ENCODE measurements at places on chromosomes 12 and 14.

DNA sequence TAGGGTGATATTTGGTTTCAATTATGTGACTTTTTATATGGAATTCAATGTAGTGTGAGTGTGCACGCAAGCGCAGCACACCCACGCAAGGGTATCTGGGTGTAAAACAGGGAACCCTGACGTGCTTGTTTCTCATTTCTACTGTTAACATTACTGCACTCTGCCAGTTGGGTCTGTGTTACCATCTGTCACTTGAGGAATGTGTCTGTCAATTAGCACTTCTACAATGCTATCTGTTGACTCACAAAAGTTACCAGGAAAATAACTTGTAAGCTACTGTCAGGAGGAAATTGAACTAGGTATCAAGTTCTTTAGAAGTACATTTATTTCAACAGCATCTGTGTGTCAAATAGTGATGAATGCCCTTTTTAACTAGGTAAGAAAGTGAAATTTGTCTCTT, 695.5 kb upstream of the LRFN5 start:
- no peak overlapping the region for H3K4me3 ChIP-seq
- ATAC-seq = no peak

DNA sequence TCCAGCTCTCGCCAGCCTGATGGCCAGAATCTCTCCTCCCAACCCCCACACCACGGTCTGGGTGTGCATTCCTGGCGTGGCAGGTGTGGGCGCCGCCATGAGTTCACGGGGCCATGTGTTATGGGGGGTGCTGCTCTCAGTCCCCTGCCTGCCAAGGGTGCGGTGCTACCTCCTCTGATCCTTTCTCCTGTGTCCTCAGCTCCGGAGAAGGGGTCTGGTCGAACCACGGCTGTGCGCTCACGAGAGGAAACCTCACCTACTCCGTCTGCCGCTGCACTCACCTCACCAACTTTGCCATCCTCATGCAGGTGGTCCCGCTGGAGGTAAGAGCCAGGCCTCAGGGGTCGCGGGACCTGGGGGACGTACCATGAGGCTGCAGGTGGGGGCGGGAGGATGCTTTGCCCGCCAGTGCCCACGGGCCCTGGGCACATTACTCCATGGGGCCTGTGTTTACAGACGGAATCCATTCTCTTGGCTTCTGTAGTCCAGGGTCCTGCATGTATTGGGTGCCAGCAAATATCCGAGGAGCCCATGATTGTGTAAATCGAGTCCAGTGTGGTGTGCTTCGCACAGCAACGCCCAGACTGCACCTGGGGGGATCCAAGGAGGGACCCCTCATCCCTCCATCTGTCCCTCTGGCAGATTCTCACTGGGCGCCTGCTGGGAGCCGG, 130.8 kb downstream of the ADGRD1 start:
- H3K27me3 ChIP-seq = peaks cover 8% of the 10 kb centered on the region
- H3K4me3 ChIP-seq = no peak overlapping the region
- no peak overlapping the region for H3K27ac ChIP-seq
- H3K4me1 ChIP-seq = no peaks in the 10 kb centered on the region
- no peak for ATAC-seq
- H3K36me3 ChIP-seq = no peaks in the 10 kb centered on the region

DNA sequence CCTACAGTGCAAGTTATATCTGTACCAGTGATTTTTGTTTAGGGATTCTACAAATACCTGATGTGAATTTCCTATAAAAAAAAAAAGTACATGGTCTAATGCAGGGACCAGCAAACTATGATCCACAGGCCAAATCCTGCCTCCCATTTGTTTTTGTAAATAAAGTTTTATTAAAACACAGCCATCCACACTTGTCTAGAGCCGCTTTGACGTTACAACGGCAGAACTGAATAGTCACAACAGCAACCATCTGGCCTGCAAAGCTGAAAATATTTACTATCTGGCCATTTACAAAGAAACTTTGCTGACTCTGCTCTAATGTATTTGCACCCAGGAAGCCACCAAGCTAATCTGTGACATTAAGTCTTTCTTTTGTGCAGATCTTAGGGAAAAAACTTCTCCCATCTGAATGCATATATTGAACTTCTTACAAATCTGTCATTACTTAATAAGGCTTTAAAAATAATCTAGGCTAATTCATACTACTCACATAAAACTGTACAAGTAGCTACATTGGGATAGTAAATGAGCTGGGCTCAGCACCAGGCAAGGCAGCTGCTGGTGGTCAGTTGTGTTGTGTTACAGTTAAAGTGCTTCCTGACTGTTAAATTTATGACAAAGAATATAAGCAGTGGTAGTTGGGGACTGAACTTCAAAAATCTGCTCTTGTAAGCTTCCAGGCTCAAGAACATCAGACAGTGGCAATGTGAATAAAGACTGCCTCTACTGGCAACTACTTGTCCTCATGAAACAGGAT, 303.3 kb downstream of the MED13L start:
- H3K27me3 ChIP-seq = no peaks in the 10 kb centered on the region
- H3K36me3 ChIP-seq = peaks cover 89% of the 10 kb centered on the region
- ATAC-seq = no peak
- no peaks in the 10 kb centered on the region for H3K4me1 ChIP-seq

DNA sequence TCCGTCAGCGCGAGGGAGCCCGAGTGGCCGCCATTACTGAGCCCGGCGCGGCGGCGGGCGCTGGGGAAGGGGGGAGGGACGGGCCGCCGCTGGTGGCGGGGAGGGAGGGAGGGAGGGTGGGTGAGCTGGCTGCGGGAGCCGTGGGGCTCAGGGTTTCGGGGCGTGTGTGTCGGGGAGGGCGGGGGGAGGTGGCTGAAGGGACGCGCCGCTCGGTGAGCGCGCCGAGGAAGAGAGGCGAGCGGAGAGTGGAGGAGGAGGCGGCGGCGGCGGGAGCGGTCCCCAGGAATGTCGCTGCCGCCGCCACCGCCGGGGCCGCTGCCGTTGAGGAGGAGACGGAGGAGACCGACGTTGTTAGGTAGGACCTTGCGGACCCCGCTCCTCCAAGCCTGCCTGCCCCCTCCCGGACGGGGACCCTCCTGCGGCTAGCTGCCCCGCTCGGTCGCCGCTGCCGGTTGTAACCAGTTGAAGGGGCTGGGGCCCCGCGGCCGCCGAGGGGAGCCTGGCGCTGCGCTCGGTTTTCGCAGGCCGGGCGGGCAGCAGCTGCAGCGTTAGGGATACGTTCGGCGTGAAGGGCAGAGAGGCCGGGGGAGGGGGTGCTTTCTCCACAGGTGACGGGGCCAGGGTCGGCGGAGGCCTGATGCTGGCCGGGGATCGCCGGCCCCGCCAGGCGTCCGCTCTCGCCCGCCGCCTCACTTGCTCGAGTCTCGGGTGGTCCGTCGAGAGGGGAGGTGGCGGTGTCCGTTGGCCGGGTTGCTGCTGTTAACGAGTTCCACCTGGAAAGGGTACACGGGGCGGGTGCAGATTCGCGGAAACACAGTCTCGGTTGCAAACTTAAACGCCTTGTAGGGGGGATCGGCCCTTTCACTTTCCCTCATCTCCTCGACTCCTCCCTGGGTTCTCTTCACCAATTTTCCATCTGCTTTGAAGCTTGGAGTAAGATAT, at the start of gene ARHGAP5:
Gene ARHGAP5, plus strand, starts transcription at position 224 of the 942 bp plus-strand sequence. CDS start 13,366 bp downstream, outside the sequence.
- peaks cover 21% of the 10 kb centered on the region for H3K36me3 ChIP-seq
- H3K27me3 ChIP-seq = no peaks in the 10 kb centered on the region
- H3K4me1 ChIP-seq = peaks cover 32% of the 10 kb centered on the region
- ATAC-seq = peak; percentile 33
- peak within 1 kb of the TSS; percentile 92 for H3K4me3 ChIP-seq
- H3K27ac ChIP-seq = peak within 1 kb of the TSS; percentile 93

DNA sequence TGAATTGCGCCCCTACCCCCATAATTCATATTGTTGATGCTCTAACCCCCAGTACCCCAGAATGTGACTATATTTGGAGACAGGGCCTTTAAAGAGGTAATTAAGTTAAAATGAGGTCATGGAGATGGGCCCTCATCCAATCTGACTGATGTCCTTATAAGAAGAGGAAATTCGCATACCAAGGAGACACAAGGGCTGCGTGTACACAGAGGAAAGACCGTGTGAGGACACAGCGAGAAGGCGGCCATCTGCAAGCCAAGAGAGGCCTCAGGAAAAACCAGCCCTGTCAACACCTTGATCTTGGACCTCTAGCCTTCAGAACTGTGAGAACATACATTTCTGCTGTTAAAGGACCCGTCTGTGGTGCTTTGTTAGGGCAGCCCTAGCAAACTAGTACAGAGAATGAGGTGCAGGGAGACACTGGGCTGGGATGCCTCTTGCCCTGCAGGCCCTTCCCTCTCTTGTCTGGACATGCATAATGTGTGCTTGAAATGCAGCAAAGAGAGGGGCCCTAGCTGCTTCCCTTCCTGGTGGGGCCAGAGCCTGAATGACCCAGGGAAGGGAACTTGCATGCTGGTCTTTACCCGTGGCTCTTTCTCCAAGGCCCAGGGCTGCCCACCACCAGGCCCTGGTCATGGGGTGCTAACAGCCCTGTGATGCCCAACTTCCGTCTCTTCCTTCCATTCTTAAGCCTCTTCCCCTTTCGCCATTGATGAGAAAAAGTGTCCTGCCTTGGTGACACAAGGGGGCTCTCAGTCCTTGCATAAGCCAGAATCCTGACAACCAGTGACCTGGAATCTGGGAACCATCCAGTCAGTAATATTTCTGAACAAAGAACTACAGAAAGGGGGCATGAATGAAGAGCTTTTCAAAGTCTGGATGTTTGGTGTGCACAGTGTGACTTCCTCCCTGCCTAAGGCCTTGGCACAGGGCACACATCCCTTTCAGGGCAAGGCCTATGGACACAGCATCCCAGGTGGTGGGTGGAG, 50.0 kb upstream of the GPATCH2L start:
- no peaks in the 10 kb centered on the region for H3K36me3 ChIP-seq
- H3K27me3 ChIP-seq = peaks cover 18% of the 10 kb centered on the region
- no peak overlapping the region for H3K4me3 ChIP-seq
- H3K27ac ChIP-seq = no peak overlapping the region
- no peak for ATAC-seq

DNA sequence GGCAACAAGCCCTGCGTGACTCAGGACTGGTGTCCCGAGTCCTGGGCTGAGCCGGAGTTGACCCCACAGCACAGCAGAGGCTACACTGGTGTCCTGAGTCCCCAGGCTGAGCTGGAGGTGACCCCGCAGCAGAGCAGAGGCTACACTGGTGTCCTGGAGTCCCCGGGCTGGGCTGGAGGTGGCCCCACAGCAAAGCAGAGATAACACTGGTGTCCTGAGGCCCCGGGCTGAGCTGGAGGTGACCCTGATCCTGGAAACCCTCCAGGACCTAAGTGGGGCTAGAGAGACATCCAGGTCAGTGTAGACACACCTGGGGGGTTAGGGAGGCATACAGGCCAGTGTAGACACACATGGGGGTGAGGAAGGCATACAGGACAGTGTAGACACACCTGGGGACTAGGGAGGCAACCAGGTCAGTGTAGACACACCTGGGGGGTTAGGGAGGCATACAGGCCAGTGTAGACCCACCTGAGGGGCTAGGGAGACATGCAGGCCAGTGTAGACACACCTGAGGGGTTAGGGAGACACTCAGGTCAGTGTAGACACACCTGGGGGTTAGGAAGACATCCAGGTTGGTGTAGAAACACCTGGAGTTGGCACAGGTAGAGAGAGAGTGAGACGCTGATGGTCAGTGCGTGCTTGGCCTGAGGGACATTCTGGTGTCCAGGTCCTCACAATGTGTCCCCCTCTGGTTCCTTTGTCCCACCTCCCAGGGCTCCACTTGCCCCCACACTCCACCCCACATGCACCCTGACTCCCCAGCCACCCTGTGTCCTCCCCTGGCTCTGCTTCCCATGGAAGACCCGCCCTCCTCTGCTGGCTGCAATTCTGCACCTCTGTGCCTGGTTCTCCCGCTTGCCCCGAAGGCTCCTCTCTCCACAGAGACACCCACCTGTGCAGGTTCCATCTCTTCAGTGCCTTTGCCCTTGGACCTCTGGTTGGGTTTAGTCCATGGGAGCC, 321.6 kb upstream of the SFSWAP start:
- ATAC-seq = no peak
- no peak overlapping the region for H3K27ac ChIP-seq
- peaks cover 5% of the 10 kb centered on the region for H3K4me1 ChIP-seq
- H3K36me3 ChIP-seq = no peaks in the 10 kb centered on the region

DNA sequence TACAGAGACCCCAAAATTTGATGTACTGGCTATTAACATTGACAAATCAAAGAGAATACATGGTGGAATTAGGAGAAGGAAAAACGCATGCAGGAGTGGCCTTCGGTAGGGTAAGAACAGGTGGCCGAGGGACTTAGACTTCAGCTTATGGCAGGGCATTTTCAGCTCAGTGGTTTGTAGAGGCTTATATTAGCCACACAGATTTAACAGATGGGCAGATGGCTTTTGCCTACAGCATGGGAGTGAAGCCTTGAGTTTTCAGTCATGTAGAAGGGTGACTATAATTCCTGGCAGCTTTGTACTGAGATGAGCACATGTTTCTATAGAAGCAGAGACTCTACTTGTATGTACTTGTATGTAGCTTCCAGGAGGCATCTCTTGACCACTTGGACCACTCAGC, 40.9 kb upstream of the PLEKHA5 start:
- no peaks in the 10 kb centered on the region for H3K4me1 ChIP-seq
- no peaks in the 10 kb centered on the region for H3K36me3 ChIP-seq
- no peak overlapping the region for H3K4me3 ChIP-seq
- no peaks in the 10 kb centered on the region for H3K27me3 ChIP-seq
- no peak for ATAC-seq
- H3K27ac ChIP-seq = no peak overlapping the region

DNA sequence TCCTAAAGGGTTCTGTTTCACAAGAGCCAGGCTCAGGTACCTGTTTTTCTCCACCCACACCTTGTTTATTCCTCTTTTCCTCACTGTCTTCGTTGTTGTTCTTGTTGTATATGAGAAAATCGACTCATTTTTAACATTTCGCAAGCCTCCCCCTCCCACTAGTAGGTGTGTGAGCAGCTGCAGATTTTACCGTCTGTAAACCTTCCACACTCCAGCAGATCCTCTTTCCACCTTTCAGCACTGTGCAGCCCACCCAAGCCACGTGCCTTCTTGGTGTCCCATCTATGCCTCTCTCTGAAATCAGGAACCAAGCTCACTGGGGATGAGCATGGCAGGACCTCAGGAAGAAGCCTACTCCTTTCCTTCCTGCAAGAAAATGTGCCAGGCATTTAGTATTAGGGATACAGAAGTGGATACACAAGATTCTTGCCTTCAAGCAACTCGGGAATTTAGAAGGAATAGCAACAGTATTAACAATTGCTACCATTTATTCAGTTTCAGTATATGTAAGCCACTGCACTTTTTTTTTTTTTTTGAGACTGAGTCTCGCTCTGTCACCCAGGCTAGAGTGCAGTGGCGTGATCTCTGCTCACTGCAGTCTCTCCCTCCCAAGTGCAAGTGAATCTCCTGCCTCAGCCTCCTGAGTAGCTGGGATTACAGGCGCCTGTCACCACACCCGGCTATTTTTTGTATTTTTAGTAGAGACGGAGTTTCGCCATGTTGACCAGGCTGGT, 113.6 kb downstream of the CHST11 start:
- peak overlapping the region; percentile 55 for H3K4me3 ChIP-seq
- H3K4me1 ChIP-seq = peaks cover 43% of the 10 kb centered on the region
- peak; percentile 6 for ATAC-seq
- peak overlapping the region; percentile 37 for H3K27ac ChIP-seq

- no peak overlapping the region for H3K4me3 ChIP-seq
- peaks cover 6% of the 10 kb centered on the region for H3K4me1 ChIP-seq
Measured at GRCh38 chr14:68921666-68922065, 57.4 kb downstream of the ACTN1 start.

- no peak overlapping the region for H3K27ac ChIP-seq
- H3K4me3 ChIP-seq = no peak overlapping the region
- no peaks in the 10 kb centered on the region for H3K27me3 ChIP-seq
Measured at GRCh38 chr12:102174117-102174516, 23.5 kb downstream of the PMCH start.

- no peaks in the 10 kb centered on the region for H3K36me3 ChIP-seq
- no peaks in the 10 kb centered on the region for H3K27me3 ChIP-seq
- no peak overlapping the region for H3K27ac ChIP-seq
- H3K4me3 ChIP-seq = no peak overlapping the region
Measured at GRCh38 chr14:34128665-34129064, 177.8 kb upstream of the EGLN3 start.
